ENCODE measurements at places on chromosomes 1 and 21. TPM values are rescaled to one million over a fixed set of nuclear protein-coding genes. Genes with fewer than 3 reads are reported as not detected.
A peak's percentile ranks its signal among the peaks of the same experiment; 100 is the strongest.

- peak; percentile 69 for DNase-seq
These were observed 2.3 kb upstream of the VWA1 start for GRCh38 chr1:1432951-1433803.

DNA sequence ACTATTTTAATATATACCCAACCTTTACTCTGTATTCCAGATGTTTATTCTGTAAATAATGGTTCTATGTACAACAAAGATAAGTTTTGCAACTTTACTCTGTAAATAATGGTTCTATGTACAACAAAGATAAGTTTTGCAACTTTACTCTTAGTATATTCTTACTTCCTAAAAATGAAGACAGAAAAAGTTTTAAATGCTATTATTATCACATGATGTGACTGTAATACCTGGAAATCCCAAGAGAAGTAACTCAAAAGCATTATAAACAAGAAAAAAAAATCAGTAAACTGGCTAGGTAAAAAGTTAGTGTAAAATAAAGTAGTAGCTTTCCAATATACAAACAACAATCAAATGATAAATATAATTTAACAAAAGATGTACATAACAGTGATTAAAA lies 18.5 kb upstream of the EXO1 start:
- DNase-seq, result no peak

The CFHR2 gene
- not detected for total RNA-seq

DNA sequence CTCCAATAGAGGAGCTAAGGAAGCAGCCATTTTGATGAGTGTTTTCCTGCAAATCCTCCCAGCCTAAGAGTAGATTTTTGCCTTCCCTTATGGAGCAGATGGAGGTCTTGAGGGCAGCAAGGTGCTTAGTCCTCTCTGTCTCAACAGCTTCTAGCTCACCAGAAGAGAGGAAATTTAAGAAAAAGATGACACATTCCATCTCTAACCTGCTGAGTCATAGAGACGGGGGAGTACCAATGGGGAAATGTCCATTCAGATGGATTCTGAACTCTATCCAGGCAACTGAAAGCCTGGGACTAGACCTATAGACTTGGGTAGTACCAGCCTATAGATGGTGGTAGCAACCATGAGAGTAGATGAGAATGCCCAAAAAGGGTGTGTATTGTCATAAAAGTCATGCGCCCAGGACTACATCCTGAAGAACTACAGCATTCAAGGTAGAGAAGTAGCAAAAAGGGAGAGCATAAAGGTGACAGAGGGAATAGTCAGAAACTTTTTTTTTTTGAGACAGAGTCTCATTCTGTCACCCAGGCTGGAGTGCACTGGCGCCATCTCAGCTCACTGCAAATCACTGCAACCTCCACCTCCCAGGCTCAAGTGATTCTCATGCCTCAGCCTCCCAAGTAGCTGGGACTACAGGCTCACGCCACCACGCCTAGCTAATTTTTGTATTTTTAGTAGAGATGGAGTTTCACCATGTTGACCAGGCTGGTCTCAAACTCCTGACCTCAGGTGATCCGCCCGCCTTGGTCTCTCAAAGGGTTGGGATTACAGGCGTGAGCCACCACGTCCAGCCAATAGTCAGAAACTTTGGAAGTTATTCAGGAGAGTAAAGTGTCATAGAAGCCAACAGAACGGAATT lies 10.7 kb upstream of the ELOA start:
- no peak for DNase-seq

- DNase-seq, result no peak
These were observed 402.0 kb downstream of the LTN1 start for GRCh38 chr21:28590676-28591075.

Measured in right atrium auricular region (tissue), 2 donors.